NCI-H510A (cell line): ENCODE measurements at places on chromosomes 16 and 17.

GRCh38 chr17:67218385-67218950, 26.5 kb downstream of the HELZ start:
- no peak for DNase-seq

DNA sequence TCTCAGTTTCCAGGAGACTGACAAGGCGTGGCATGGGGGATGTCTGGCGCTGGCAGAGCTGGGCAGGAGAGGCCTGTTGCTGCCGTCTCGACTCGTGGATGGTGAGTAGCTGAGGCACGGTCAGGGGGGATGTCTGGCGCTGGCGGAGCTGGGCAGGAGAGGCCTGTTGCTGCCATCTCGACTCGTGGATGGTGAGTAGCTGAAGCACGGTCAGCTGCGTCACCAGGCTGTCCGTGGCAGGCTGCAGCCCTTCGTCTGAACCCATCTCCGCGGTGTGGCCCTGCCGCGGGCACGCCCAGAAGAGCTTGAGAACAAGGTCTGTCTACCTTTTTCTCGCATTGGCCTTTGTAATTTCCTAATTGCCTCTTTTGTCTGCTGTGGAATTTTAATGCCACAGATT, 25.0 kb downstream of the ZNF750 start:
- DNase-seq = no peak

DNA sequence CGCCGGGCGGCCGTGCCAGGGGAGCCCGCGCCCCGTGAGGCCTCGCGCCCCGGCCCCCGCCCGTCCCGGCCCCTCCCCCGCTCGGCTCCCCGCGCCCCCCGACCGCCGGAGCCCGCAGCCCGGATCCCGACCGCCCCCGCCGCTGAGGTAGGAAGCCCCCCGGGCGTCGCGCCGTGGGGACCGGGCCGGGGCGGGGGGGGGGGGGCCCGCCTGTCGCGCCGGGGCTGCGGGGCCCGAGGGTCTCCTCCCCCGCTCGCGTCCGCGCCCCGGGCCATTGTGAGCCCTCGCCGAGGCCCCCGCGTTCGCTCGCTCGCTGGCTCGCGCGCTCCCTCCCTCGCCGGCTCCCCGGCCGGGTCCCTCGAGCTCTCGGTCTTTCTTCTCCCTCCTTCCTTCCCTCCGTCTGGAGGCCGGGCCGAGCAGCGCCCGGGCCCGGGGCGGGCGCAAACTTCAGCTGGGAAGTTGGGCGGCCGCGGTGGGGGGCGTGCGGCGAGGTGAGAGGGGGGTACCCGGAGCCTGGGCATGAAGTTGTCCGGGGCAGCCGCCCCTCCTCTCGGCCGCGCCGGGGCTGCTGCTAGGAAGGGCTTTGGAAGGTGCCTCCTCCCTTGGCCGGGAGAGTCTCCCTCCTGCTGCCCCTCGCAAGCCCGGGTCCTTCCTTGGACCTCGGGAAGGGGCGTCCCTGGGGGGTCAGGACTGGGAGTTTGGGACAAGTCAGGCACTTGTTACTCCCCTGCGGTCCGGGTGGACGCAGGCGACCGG, 419 bp downstream of the GLIS2 start:
- no peak for DNase-seq

- DNase-seq = no peak
Observed at GRCh38 chr17:17415006-17415405, 61.8 kb upstream of the MED9 start.

GRCh38 chr16:72926177-72927070, 121.5 kb downstream of the ZFHX3 start:
- DNase-seq = no peak

GRCh38 chr17:66655861-66656260, 179.1 kb upstream of the CACNG5 start:
- no peak for DNase-seq

GRCh38 chr17:79041723-79042420, 17.9 kb downstream of the C1QTNF1 start:
- no peak for DNase-seq

GRCh38 chr17:57326336-57326735, 70.0 kb downstream of the MSI2 start:
- DNase-seq = no peak

GRCh38 chr17:66717641-66718058, 117.3 kb upstream of the CACNG5 start:
- no peak for DNase-seq

- DNase-seq = no peak
Observed at GRCh38 chr16:51557670-51558069, 406.6 kb upstream of the SALL1 start.

DNA sequence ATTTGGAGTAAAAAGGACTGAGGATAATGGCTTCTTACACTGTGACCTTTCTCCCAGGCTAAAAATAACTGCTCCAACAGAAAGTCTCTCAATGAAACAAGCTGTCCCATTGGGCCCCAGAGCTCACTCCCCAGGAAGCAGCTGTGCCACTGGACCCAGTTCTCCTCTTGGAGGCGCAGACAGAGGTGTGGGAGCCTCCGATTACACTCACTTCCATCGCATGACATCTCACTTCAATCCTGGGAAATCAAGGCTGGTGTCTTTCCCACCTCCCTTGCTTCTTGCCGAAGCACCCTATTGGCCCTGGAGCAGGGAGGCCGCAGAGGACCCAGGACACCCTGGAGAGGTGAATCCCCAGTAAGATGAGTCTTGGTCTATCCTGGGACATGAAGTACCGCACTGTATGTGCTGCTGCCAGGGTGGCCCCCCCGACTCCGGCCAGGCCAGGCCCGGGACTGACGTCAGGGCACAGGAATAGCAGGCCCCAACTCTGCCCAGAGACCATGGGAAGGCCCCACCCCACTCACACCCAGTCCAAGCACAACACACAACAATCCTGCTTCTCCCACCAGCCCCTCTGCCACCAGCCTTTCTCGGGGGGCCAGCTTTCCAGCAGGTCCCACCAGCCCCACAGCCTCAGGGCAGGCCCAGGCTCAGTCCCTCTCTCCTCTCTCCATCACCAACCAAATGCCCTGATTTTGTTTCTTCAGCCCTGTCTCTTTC, 29.5 kb downstream of the SRL start:
- no peak for DNase-seq

DNA sequence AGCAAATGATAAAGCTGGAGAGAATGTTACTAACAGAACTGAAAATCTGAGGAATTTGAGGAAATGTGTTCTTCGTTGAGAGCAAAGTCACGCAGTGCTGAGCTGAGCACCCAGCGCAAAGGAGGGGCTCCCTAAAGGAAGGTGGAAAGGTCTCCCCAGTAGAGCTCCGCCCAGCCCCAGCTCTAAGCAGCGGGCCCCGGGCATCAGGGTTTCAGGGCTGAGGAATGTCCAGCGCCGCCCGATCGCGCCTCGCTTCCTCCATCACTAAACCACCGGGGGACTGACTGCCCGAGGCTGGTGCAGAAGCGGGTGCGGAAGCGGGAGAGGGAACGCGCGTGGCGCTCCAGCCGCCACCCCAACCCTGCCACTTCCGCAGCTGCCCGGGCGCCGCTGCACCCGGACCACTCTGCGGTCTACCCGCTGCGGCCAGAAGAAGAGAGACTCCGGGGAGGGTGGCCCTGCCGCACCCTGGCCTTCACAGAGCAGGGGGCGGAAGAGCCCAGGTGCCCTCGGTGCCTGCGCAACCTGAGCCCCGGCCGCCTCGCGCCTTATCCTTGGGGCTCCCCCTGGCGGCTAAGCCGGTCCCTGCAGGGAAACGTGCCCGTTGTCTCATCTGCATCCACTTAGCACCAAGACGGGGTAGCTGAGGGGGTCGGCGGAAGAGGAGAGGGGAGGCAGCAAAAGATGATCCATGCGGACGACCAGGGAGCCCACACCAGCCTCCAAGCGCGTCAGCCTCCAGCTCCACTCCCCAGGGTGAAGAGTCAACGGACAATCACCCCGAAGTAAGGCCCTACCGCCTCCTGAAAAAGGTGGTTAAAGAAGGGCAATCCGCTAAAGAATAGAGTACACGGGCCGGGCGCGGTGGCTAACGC, 12.4 kb upstream of the GUCY2D start:
- peak; percentile 70 for DNase-seq

- no peak for DNase-seq
Observed at GRCh38 chr17:81684442-81684911, 666 bp downstream of the HGS start.

- DNase-seq = no peak
Observed at GRCh38 chr17:28759256-28759865, 15.6 kb downstream of the TRAF4 start.

DNA sequence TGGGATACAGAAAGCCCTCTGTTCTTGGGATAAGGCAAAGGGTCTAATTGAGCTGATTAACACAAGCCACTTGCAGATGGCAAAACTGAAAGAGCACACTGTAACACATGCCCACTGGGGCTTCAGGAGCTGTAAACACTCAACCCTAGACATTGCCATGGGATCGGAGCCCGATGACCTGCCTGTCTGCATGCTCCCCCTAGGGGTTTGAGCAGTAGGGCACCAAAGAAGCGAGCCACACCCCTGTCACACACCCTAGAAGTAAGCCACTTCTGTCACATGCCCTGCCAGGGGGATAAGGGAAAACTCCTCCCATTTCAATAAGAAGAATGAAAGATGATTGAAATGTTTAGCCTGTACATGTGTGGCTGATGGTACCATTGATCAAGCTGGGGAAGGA, 81.3 kb upstream of the IRX6 start:
- DNase-seq = no peak

GRCh38 chr16:28492511-28492910, 637 bp upstream of the CLN3 start:
- no peak for DNase-seq

DNA sequence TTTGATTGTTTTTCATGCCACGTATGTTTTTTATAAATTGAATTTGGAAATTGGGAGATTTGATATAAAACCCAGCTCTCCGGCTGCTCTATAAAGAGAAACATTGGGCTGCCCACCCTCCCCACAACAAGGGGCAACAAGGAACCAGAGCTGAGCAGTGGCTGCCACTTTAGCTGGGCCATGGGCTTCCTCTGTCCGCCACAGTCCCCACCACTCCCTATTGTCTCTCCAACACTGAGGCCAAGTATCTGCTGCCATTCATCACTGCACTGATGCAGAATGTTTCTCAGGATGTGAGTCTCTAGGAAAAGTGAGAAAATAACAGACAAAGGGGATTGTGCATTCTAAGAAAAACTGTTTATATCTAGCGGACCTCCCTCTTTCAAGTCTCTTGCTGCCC, 106.8 kb downstream of the LITAF start:
- no peak for DNase-seq

GRCh38 chr16:85690469-85691064, 1.8 kb upstream of the GINS2 start:
- DNase-seq = peak; percentile 65

DNA sequence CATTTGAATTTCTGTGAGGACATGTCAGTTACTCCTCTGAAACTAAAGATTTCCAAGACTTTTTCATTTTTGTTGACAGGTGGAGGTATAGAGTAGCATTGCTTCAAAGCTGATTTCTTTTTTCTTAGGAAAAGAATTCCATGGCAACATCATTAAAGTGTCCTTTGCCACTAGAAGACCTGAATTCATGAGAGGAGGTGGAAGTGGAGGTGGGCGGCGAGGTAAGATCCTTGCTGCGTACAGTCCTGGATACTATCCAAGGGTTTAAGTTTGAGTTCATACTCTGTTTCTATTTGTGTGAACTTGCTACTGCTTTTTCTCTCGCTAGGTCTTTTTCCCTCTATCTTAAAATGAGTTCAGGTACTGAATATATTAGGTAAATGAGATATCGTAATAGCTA, 26.5 kb downstream of the HEATR9 start:
- no peak for DNase-seq

- peak; percentile 59 for DNase-seq
Observed at GRCh38 chr17:1083451-1084187, 86.7 kb downstream of the TIMM22 start.

GRCh38 chr16:87616556-87616955, 14.2 kb downstream of the JPH3 start:
- DNase-seq = no peak

GRCh38 chr16:87043231-87044031, 273.8 kb downstream of the C16orf95 start:
- DNase-seq = no peak

DNA sequence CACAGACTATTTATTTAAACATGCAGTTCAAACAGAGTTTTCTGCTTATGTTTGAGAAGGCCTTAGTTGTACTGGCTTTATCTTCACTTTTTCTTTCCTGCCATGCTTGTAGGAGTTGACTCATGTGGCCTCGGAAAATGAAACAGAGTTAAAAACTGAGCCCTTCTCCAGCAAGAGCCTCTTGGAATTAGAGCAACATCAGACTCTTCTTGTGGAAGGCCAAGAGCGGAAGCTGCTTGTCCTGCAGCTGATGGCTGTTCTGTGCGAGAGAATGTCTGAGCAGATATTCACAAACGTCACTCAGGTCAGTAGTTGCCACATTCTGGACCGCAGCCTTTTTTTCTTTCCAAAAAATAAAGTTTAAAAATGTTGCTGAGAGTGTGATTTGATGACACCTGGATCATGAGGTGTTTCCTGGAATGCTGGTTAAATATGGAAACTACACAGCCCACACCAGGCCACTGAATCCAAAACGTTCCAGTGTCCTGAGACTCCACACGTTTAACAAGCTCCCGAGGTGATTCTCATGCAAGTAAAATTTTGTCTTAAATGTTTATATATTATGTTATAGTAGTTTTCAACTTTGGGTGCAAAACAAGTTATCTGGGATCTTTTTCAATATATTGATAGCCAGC, 65.9 kb downstream of the TANGO6 start:
- DNase-seq = no peak

GRCh38 chr16:86078121-86078600, 179.2 kb downstream of the IRF8 start:
- no peak for DNase-seq

GRCh38 chr17:17888821-17889220, 52.0 kb upstream of the SREBF1 start:
- DNase-seq = no peak

DNA sequence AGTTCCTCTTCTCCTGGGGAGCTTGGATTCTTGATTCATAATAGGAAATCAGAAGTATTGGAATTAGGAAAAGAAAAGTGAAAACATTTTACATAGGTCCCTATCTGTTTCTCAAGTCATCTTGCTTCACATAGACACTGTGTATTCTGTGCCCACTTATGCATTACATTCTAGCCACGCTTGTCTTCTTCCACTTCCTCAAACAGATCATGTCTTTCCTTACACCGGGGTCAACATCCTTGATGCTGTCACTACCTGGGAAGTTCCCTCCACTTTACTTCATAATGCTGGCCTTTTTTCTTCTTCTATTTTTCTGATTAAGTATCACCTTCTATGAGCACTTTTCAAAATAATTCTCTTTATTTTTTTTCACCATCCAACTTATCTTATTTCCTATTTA, 606.4 kb upstream of the CDH8 start:
- DNase-seq = no peak

GRCh38 chr17:38598536-38598935, 7.2 kb downstream of the SRCIN1 start:
- peak; percentile 93 for DNase-seq
